ENCODE measurements at places on chromosomes 6 and 20.

- DNase-seq, result no peak
Measured at GRCh38 chr6:131982740-131983259, 31.6 kb upstream of the CCN2 start.

DNA sequence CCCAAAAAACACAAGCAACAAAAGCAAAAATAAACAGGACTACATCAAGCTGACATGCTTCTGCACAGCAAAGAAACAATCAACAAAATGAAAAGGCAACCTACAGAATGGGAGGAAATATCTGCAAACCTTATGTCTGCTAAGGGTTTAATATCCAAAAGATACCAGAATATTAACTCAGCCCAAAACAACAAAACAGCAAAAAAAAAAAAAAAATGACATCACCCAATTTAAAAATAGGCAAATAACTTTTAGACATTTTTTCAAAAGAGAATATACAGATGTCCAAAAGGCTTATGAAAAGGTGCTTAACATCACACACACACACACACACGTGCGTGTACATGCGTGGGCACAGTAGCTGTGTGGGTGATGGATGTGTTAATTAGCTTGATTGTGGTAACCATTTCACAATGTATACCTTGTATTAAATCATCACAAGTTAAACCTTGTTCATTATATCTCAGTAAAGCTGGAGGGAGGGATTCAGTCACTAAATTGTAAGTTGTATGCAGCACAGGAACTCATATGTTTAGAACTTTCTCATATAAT, 52.4 kb downstream of the QKI start:
- no peak for DNase-seq

DNA sequence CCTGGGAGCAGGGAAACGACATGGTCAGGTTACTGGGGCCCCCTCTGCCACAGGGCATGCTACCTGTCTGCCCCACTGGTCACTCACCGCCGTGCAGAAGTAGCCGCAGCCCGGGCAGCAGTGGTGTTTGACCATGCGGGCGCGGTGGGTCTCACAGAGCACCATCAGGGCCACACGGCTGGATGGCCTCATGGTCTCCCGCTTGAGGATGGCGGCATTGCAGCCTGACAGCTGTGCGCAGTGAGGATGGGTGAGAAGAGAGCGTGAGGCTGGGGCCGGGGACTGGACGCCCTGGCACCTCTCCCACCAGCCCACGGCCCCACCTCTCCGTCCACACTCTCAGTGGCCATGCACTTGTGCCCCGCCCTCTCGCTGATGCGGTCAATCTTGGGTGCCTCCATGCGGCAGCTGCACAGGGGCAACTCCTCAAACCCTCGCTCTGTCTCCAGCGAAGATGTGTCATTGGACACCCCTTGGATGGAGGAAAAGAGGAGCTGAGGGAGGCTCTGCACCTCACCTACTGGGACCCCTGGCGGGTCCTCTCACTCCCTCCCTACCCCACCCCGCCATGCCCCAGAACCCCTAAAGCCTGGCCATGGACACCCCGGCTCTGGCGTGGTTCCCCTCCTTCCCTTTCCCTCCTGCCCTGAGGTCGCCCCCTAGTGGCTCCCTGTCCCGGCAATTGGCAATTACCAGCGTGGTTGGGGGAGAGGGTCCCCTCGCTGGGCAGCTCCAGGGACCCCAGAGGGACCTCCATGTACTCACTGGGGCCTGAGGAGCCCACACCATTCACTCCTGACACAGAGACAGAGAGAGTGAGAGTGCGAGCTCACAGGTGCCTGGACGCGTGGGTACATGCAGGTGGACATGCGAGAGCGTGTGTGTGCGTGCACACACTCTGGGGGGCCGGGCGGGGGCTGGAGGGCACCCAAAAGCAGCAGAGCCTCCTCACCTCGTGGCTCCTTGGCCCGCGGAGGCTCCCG, 8.9 kb downstream of the EHMT2 start:
- DNase-seq, result no peak

GRCh38 chr6:15153191-15153590, 92.7 kb upstream of the JARID2 start:
- no peak for DNase-seq

GRCh38 chr6:32659856-32660595, 6.4 kb downstream of the HLA-DQB1 start:
- no peak for DNase-seq

DNA sequence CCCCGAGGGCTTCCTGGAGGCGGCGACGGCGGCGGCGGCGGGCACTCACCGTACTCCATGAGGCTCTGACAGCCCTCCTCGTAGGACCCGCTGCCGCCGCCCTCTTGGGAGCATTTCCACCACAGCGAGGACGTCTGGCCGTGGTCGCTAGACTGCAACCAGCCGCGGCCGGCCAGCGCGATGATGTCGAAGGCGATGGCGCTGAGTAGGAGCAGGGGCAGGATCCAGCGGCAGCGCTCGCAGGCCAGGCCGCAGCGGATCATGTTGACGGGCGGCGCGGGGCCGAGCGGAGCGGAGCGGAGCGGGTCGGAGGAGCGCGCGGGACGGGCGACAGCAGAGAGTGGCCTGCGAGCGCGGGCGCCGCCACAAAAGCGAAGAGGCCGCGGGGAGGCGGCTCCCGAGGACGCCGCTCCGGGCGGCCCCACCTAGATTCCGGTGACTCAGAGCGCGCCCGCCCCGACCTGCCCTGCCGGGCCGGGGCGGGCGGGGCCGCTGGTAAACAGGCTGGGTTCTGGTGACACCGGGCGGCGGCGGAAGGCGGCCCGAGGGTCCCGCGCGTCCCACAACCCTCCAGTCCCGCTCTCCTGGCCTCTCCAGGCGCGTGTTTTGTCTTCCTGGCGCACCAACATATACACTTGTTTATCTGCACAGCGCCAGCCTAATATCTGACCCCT, at the start of gene PERP:
Gene PERP (minus strand): TSS at position 342 of the 674 bp plus-strand sequence. CDS start 79 bp downstream, at position 263.
- no peak for DNase-seq

- no peak for DNase-seq
Measured at GRCh38 chr20:62239278-62239879, 1.1 kb downstream of the OSBPL2 start.

- no peak for DNase-seq
Measured at GRCh38 chr20:62772619-62772989, 23.7 kb upstream of the MRGBP start.

GRCh38 chr6:18693881-18694280, 306.7 kb downstream of the RNF144B start:
- DNase-seq, result no peak

- no peak for DNase-seq
Measured at GRCh38 chr6:126307849-126308248, 32.1 kb upstream of the CENPW start.

- no peak for DNase-seq
Measured at GRCh38 chr6:52964318-52964717, 30.8 kb downstream of the GSTA4 start.

DNA sequence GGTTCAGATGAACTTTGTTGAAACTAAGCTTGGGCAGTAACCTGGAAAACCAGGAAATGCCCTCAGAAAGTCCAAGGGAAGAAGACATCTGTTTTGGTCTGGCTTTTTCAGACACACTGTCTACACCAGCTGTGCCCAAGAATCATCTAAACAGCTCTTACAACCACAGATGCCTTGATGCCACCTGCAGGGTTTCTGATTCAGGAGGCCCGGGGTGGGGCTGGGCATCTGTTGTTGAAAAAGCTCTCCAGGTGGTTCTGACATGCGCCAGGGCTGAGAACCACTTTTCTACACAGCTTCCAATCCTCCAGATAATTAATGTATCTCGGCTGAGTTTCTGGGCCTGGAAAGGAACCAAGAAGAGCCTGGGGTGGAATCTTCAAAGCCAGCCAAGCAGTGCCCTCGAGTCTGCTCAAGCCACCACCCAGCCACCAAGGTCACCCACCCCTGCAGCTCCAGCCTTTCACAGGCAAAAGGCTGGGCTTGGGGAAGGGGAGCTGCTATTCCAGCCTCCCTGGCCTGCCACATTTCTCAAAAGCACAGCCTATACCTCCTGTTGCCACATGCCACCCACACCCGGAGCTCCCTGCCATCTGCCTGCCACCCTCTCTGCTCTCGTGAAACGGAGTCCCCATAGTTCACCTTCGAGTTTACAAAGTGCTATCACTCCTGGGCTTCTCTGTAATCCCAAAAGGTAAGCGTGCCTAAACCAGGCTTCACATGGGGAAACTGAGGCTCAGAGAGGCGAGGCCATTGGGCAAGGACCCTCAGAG, 9.4 kb downstream of the MDGA1 start:
- no peak for DNase-seq

- no peak for DNase-seq
Measured at GRCh38 chr6:109303164-109303563, 79.1 kb downstream of the CD164 start.

DNA sequence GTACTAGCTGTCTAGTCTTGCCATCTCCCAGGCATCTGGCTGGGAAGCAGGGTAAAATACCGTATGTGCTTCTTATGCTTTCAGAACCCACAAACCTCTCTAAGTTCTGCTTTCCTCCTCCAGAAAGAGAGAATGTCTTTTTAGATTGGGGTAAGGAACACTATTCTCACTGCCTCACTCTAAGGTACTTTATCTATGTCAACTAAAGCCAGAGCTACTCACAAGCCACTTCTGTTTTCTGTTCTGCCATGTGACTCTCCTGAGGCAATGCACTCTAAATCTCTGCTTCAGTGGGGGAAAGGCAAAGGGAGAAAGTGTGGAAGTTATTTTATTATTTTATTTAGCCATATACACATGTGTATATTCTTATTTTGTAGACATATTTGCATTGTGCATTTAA, 15.6 kb downstream of the MEP1A start:
- DNase-seq, result no peak

DNA sequence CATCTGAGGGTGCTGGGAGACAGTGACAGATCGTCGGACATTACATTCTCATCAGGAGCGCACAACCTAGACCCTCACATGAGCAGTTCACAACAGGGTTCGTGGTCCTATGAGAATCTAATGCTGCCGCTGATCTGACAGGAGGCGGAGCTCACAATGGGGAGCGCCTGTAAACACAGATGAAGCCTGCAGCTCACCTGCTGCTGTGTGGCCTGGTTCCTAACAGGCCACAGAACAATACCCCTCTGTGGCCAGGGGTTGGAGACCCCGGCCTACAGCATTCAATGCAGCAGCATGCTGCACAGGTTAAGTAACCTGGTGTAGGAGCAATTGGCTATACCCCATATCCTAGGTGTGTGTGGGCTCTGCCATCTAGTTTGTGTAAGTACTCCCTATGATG, 19.5 kb downstream of the ANKRD60 start:
- DNase-seq, result no peak

- no peak for DNase-seq
Measured at GRCh38 chr6:148523551-148523950, 180.9 kb downstream of the SASH1 start.

- no peak for DNase-seq
Measured at GRCh38 chr6:64252256-64252655, 616.7 kb downstream of the PHF3 start.

DNA sequence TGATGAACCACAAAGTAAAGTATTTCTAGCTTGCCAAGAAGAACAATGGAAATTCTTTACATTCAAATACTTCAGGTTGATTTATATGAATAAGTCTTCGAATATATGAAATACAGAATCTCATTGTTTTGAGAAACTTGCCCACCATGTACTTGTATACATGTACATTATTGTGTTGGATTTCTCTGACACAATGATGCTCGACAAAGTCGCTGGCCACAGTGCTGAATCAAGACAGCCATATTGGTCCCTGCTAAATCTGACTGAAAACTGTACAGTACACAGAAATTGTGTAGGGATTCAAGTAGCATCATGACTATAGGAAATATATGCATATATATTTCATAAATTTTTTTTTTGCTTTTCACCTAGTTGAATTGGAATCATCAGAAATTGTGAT, 13.1 kb upstream of the LIN28B start:
- DNase-seq, result no peak

DNA sequence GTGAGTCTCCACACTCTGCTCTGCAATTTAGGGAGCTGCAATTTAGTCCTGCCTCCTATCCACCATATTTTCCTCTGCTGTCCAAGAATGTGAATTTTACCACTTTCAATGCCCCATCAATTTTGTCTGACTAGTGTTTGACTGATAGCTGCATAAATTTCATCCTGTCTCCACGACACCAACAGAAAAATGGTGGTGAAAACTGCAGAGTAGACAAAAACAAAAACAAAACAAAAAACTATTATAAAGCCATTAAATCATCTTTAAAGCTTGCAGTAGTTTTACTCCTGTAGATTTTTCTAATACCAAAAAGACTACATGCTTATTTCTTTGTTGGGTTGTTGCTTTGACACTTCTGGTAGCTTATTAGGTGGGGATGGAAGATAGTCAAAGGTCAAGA, 322.0 kb downstream of the PAX1 start:
- no peak for DNase-seq

DNA sequence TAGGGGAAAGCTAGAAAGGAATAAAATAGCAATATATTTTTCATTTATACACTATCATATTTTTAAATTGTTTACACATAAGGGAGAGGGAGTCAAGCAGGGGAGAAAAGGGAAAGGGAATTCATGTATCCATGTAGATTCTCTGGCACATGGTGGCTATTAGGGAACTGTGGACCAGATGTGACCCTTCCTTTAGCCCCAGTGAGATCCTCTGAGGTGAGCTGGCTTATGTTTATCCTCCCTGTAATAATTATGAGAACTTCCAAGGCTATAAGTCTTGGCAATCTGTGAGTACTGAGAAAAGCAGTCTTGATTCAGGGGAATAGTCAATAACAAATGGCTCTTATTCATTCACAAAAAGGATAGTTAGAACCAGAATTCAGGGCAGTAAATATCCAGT, 42.6 kb downstream of the TSBP1 start:
- DNase-seq, result no peak

DNA sequence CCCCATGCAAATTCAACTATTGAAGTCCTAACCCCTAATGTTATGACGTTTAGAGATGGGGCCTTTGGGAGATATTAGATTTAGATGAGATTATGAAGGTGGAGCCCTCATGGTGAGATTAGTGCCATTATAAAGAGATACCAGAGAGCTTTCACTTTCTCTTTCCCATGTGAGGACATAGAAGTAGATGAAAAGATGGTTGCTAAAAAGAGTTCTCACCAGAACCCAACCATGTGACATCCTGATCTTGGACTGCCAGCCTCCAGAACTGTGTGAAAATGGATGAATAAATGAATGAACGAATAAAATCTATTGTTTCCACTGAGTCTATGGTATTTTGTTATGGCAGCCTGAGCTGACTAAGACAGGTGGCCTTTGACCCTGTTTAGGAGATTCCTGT, 50.6 kb upstream of the FBXO30 start:
- DNase-seq, result no peak

GRCh38 chr20:58888521-58889333, 36.2 kb downstream of the GNAS start:
- peak; percentile 73 for DNase-seq

DNA sequence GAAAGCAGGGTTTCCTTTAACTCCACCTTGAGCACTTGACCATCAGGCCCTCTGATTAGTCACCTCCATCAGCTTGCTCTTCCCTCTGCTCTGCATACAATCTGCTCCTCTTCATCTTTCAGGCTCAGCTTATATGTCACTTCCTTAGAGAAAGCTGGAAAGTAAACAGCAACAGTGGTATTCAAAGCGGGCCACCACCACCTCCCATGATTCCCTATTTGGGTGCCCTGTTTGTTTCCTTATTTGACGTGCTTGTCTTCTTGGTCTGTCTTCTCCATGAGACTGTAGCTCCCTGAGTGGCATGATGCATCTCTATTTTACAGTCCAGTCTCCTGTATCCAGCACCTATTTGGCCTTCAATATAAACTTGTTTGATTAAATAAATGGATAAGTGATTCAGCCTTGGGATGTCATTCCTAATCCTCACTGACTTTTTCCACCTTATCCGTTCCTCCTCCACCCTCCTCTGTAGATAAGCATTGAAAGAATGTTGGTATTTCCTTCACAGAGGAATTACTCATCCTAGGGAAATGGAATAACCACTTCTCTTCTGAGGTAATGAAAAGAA, 102.8 kb upstream of the SGK1 start:
- DNase-seq, result no peak
